Activated CD8-positive, alpha-beta memory T cell treated with anti-CD3 and anti-CD28 coated beads, Interleukin-2, amount 50 U/mL, for 4 hours (primary cell): ENCODE measurements at places on chromosomes 1 and 21.

- no peak for DNase-seq
These were observed 104.7 kb downstream of the MRPS6 start for GRCh38 chr21:34177919-34178567.

GRCh38 chr1:56025942-56026341 is 553.4 kb downstream of the PLPP3 start:
- DNase-seq: no peak

DNA sequence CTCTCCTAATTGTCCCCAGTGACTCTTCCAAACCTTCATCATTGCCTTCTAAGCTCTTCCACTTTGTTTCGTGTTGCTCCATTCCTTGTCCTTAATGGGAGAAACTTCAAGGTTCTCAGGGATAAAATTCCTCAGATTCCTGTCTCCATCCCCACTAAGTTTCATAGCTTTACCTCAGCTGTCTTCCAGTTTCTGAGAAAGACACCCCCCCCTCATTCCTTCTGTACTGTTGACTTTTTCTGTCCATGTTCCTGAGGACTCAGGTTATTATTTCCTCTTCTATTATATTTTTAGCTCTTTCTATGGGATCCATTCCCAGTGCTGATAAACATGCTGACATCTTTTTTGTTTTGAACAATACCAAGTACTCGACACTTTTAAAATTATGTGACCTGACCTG is 215.3 kb upstream of the PTGFR start:
- DNase-seq: no peak

DNA sequence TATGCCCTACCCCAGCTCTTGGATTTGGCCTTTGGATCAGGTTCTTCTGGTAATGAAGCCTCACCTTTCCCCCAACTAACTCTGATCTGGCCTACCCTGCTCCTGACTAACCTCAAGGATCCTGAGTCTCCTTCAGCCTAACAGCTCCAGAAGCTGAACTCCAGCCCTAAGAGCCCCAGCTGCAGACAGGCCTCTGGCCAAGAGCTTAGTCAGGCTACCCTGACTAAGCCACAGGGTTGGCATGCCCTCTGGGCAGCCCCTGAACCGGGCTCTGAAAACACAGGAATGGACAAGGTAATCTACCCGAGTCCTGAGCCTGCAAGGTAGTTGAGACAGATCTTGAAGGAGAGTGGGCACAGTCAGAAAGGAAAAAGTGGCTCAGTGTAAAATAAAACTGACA is 29.4 kb downstream of the COA7 start:
- no peak for DNase-seq

DNA sequence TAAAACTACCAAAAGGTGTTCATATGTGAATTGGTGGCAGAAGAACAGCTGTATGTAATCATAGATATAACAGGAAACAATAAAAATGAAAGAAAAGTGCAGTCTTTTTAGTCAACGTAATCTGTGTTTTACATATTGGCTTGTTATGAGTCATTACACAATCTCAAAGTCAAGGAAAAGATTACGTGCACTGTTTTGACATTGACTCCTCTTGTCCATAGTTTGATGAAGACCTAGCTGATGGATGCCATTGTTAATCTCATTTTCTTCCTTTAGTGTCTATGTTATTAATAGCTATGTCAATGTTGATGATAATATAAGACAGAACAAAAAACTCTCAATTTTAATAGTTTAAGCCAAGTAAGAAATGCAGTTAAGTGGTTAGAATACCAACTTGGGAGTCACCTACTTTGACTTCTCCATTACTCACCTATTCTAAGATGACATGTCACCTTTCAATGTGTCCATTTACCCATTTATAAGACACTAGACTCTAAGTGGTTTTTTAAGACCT is 84.5 kb upstream of the SAMSN1 start:
- DNase-seq: no peak

DNA sequence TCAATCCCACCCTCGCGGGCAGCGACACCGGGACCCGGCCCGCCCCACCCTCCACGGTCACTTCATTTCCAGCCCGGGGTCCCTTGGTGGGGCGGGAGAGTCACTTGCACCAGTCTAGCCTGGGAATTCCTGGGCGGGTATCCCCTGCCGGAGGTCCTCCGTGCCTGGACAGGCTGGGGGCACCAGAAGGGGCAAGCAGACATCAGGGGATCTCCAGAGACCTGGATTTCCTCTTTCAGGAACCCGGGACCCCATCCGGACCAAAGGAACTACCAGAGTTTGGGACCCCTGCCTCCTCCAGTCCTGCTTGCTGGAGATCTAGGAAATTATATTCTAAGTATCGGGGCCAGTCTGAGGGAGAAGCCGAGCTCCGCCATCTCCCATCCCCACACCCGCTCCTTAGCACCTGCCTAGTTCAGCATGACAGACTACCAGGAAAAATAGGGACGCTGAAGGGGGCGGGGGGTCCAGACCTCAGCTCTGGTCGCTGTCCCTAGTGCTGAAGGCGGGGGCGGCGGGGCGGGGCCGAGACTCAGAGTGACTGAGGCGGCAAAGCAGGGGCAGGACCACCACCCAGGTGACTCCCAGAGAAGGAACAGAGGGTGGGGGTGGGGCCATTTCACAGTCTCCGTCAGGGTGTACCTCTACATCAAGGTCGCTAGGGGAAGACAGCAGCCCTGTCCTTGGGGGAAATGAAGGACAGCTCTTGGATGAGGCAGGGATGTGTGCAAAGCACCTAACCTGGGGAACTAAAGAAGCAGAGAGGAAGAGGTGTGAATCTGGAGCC is 832 bp downstream of the HCN3 start:
- peak; percentile 76 for DNase-seq

GRCh38 chr21:34935898-34936297 is 113.2 kb downstream of the RUNX1 start:
- peak; percentile 31 for DNase-seq

GRCh38 chr21:41817228-41817627 is 50.4 kb upstream of the RIPK4 start:
- no peak for DNase-seq

GRCh38 chr1:196091397-196092135 is 516.7 kb downstream of the KCNT2 start:
- DNase-seq: no peak

GRCh38 chr1:182041615-182042014 is 19.9 kb downstream of the ZNF648 start:
- DNase-seq: no peak

DNA sequence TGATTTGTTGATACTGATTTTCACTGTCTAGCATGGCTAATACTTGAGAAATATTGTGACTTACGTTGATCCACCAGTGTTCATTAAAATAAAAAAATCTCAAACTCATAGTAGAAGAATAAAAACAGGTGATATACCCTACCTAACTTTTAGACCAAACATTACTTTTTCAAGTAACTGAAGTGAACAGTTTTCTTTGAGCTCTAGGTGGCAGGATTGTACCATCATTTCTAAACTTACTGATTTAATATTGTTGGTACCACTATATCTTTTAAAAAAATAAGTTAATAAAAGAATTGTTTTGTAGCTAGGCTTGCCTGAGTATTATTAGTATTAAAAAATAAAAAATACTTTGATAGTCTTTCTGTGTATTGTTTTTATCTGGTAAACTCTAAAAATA is 21.5 kb downstream of the CDC73 start:
- no peak for DNase-seq

GRCh38 chr1:209150114-209150513 is 433.4 kb upstream of the CAMK1G start:
- no peak for DNase-seq

DNA sequence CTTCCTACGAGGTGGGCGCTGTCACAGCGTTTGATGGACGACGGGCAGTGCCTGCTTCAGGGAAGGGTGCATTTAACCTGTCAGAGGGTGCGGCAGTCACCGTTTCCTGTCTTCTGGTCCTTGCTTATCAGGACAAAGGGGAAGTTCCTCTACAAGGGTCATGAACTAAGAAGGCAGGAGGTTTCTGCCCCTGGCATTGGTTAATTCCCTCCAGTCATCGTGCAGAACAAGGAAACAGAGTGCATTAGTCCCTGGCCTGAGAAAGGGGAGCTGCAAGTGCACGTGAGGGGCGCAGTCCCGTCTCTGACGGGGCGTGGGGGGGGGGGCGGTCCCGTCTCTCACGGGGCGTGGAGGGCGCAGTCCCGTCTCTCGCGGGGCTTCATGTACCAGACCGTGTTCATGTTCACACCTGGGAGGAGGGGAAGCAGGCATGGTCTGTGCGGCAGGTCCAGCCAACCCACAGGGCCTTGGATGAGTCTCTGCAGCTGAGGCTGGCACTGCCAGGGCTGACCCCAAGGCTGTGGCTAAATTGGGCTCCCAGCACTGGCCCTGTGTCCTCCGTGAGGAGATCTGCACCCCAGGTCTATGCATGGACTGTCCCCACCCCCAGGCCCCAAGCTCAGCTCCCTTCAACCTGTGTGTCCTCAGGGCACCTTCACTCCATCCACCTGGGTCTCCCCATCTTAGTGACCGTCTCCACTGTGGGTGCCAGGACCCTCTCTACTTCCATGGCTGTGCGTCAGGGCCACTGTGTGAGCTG is 89.2 kb upstream of the COL6A1 start:
- DNase-seq: no peak

GRCh38 chr1:210857705-210858104 is 276.2 kb downstream of the KCNH1 start:
- DNase-seq: no peak

DNA sequence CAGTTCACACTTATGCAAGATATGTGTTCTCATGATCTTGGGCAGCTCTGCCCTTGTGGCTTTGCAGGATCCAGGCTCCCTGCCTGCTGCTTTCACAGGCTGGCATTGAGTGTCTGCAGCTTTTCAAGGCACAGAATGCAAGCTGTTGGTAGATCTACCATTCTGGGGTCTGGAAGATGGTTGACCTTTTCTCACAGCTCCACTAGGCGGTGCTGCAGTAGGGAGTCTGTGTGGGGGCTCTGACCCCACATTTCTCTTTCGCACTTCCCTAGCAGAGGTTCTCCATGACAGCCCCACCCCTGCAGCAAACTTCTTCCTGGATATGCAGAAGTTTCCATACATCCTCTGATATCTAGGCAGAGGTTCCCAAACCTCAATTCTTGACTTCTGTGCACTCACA is 500.5 kb downstream of the BRINP3 start:
- no peak for DNase-seq

- DNase-seq: no peak
These were observed 23.2 kb downstream of the PEA15 start for GRCh38 chr1:160228431-160228830.

- DNase-seq: peak; percentile 48
These were observed 72.0 kb upstream of the KCNA3 start for GRCh38 chr1:110746644-110747259.

DNA sequence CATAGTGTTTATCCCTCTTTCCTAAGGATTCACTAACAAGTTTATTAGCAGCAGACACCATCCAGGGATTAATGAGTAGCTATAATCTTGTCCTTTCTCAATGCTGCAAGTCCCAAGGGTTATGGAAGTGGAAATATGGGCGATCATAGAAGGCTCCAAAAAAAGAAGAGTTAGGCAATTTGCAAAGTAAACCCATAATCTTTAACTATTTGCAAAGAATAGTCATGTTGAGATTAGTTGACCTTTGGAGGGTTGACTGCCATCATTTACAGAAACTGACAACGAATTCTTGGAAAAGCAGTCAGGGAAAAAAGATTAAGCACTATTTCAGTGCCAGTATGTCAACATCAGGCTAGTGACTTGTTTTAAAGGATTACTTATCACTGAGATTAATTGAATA is 169.9 kb downstream of the KCNT2 start:
- no peak for DNase-seq

DNA sequence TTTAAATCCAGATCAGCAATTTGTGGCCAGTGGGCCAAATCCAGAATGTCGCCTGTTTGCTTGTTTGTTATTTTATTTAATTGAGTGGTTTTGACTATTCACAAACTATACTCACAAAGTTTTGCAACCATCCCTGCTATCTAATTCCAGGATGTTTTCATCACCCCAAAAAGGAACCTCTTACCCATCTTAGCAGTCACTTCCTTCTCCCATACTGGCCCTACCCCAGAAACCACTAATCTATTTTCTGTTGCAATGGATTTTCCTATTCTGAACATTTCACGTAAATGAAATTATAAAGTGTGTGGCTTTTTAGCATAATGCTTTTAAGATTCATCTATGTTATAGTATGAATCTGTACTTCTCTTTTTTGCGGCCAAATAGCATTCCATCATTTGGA is 41.3 kb downstream of the WDTC1 start:
- DNase-seq: no peak
